ENCODE measurements at places on chromosomes 12 and 14. TPM values are rescaled to one million over a fixed set of nuclear protein-coding genes. Genes with fewer than 3 reads are reported as not detected.

Gene TAS2R46
- total RNA-seq = 4.7 TPM

Gene KRT83
- not detected for total RNA-seq

Gene KRT71
- total RNA-seq = not detected

Gene TMEM229B
- 0.81 TPM for total RNA-seq

Gene KRT75
- total RNA-seq = not detected

Gene KLRG1
- total RNA-seq = not detected

Gene KRT2
- not detected for total RNA-seq

Gene SOX5
- total RNA-seq = 12.8 TPM

Measured in fibroblast of the aortic adventitia (primary cell).